CD4-positive, alpha-beta T cell treated with Interleukin-10 for 1 hour (primary cell): ENCODE measurements at places on chromosomes 4 and X.
A peak's percentile ranks its signal among the peaks of the same experiment; 100 is the strongest.

DNA sequence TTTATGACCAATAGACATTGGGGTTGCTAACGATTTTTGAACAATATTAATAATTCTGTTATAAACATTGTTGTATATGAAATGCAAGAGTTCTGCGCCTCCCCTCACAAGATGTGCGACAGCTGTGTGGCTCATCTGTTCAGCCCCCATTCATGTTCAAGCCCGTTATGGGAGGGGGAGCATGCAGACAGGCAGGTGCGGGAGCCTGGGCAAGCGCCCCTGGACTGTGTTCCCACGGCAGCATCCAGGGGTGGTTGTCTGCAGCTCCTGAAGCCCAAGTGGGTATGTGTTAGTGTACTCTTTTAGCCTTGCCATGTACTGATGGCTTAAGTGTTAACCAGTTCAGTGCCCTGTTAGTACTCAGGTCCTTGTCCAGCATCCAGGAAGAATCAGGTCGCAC is 34.6 kb downstream of the UGT2A3 start:
- no peak for DNase-seq

GRCh38 chr4:3630598-3631543 is 98.6 kb upstream of the LRPAP1 start:
- no peak for DNase-seq

DNA sequence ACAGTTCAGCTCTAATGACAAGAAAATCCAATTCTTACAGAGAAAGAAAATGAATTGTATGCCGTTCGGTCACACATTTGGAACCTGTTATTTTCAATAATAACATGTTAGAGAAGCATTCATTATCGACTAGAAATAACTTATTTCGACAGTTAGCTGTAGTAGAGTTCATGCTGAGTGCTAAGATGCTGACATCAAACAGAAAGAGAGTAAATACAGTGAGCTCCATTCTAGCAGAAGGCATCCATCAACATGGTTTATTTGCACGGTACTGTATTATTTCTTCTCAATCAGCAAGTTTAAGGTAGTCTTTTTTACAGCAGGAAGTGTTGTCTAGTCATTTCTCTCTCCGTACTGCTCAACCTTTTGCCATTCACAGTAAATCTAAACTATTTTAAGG is 732.1 kb downstream of the STIM2 start:
- DNase-seq = no peak

DNA sequence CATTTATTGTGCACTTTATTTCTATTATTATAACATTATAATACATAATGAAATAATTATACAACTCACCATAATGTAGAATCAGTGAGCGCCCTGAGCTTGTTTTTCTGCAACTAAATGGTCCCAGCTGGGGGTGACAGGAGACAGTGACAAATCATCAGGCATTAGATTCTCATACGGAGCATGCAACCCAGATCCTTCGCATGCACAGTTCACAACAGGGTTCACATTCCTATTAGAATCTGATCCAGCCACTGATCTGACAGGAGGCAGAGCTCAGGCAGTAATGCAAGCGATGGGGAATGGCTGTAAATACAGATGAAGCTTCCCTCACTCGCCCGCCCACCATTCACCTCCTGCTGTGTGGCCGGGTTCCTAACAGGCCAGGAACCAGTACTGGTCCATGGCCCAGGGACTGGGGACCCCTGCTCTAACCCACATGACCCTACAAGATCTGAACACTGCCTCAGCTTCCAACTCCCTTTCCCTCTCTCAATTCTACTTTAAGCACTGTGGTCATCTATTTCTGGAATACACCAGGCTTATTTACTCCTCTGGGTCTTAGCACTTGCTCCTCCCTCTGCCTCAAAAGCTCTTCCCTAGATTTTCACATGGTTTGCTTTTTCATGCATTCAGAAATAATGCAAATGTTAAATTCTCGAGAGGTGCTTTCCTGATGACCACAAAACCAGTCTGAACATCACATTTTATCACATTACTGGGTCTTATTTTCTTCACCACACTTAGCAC is 166.8 kb upstream of the HCCS start:
- DNase-seq = no peak

DNA sequence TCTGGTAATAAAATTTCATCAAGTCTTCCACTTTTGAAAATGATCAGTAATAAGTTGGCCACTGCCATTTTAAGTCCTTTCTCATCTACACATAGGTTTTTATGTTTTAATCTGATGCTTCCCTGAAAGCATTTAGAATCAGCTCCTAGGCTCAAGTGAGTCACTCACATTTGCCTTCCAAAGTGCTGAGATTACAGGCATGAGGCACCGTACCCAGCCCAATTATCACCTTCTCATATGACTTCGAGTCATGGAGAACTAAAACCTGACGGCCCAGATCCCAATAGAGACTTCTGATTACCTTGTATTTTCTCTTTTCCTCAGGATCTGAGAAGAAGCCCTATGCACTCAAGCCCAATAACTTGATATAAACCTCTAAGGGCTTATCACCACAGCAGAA is 140.8 kb downstream of the OPHN1 start:
- no peak for DNase-seq

- DNase-seq = no peak
Observed at GRCh38 chrX:11768039-11768438, 10.0 kb downstream of the MSL3 start.

DNA sequence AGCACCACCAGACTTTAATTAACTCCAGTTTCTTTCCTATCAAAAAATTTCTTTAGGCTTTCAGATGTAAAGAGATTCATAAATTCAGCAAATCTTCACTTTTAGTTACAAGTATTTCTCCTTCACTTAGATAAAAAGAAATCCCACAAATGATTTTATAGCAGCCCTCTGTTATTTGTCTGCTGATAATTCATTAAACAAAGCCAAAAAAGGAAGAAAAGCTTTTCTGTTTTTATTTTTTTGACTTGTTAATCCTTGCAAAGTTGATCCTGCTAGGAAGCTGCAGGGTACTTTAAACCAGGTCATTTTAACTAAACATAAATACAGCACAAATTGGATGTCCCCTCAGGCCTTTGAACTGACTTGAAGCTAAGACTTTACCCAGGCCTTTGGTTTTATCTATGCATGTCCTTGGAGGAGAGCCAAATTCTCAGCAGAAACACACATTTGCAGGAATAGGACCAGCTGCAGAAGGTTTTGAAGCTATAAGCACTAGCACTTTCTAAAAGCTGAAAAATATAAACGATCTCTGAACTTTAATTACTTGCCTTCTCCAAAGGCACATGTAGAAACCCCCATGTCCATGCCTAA is 57.5 kb downstream of the PCDH18 start:
- no peak for DNase-seq

- DNase-seq = no peak
Observed at GRCh38 chr4:41510179-41510578, 27.8 kb upstream of the LIMCH1 start.

- no peak for DNase-seq
Observed at GRCh38 chr4:154064244-154064643, 275.4 kb upstream of the SFRP2 start.

DNA sequence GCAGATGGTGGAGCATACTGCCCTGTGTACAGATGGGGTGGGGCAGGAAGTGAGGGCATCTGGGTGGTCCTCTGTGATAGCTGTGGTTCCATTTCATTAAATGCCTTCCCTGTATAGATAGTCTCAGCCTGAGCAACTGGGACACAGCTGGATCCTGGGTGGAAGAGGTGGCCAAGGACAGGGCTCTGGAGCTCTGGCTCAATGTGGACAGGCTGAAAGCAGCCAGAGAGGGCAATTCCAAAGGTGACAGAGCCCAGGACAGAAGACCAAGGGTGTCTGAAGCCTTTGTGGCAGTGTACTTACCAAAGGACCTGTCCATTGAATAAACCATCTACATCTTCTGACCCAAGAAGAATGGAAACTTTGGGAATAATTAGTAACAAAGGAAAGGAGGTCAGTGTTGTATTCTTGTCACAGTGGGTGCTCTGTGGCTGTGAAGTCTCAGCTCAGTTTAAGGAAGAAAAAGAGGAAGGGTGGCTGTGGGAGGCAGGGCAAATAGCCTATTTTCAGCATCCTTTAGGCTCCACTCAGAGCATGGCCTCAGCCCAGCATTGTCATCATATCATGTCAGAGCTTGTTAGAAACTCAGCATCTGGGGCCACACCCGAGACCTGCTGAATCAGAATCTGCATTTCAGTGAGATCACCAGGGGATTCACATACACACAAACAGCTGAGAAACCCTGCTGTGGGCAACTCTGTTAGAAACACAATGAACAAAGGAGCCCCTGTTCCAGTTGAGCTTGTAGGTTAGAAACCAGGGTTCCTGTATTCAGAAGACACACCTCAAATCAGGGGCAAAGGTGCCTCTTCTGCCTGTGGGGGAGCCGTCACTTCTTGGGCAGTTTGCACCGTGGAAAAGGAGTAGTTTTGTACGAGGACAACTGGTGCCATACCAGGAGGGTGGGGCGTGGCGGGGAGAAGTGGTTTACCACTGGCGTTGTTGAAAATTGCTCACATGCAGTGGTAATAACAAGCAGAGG is 168.6 kb downstream of the PTTG2 start:
- peak; percentile 72 for DNase-seq

GRCh38 chrX:10043386-10043785 is 76.2 kb downstream of the CLDN34 start:
- DNase-seq = no peak

GRCh38 chr4:8607603-8608481 is 15.3 kb downstream of the CPZ start:
- DNase-seq = peak; percentile 5

GRCh38 chr4:85826060-85826678 is 351.2 kb downstream of the ARHGAP24 start:
- DNase-seq = no peak

DNA sequence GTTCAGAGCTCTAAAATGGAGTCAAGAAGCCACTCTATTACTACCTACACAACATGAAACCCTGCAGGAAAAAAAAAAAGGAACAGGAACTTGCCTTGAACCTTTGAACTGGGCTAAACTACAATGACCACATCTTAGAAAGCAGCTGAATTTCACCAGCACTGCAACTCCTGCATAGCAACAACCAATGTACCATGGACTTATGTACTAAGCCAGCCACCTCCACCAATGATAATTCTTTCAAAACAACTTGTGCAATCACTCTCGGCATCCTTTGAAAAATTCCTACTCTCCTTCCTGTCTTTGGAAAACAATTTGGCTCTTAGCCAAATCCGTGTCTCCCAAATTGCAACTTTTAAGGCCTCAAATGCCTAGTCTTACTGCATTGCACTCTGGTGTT is 26.8 kb upstream of the FMR1 start:
- DNase-seq = no peak

DNA sequence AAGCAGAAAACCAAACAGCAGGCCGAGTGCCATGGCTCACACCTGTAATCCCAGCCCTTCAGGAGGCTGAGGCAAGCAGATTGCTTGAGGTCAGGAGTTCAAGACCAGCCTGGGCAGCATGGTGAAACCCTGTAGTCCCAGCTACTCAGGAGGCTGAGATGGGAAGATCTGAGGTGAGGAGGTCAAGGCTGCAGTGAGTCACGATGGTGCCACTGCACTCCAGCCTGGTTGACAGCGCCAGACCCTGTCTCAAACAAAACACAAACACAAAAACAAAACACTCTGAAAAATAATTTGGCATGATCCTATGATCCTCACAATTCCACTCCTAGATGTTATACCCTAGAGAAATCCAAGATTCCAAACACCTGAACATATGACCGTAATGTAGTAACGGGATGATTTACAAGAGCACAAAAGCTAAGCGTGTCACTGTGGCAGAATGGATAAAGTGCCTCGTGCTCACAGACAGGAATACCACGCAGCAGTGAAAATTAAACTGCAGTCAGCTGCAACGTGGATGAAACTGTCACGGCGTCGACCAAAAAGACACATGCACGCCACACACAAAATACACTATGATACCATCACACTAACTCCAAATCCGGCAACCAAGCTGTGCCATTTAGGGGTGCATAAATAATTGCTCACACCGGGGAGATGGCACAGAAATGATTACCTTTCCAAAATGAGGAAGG is 1.7 kb downstream of the NELFA start:
- no peak for DNase-seq

DNA sequence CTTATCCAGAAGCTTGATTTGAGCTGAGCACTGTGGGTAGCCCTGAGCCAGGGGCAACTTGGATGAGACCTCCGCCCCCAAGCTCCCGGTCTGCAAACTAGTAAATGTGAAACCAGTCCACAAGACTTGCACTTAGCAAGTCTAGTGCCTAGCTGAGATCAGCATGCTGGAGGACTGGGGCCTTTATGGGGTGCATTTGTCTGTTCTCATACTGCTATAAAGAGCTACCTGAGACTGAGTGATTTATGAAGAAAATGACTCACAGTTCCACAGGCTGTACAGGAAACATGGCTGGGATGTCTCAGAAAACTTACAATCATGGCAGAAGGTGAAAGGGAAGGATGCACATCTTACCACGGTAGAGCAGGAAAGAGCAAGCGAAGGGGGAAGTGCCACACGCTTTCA is 42.1 kb upstream of the HOPX start:
- no peak for DNase-seq

DNA sequence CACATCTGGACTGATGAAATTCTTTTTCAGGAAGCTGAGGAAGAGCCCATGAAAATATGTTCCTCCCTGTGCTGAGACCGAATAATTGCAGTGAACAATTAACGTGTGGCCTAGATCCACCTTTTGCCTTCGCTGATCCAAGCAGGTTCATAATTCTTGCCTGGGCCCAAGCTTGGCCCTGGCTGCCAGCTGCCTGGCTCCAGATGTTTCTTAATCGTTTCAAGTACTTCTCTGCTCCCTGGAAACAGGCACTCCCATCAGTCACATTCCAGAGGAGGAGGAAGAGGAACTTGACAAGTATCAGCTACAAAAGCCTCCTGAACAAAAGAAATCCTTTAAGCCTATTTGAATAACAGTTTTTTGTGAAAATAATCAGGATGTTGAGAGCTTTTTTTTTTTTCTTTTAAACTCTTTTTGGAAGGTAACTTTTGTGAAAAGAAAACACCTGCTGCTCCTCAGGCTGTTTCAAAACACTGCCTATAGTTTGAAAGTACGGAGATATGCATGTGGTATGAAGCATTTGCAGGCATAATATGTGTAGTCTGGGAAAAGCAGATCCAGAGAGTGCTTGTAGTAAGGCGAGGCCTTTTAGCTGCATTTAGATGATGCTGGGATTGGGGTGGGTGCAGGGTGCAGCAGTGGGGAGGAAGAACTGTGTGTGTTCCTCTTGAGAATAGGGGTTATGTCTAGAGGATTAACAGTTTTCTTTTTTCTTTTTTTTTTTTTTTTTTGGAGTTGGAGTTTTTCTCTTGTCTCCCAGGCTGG is 154.4 kb downstream of the PTTG2 start:
- DNase-seq = no peak

- DNase-seq = no peak
Observed at GRCh38 chr4:153207567-153207966, 3.3 kb downstream of the TRIM2 start.

GRCh38 chr4:23839279-23839678 is 50.6 kb downstream of the PPARGC1A start:
- DNase-seq = no peak

GRCh38 chr4:139455126-139455538 is 1.2 kb downstream of the RAB33B start:
- no peak for DNase-seq
